ENCODE measurements at places on chromosomes 2 and 18.

GRCh38 chr2:109383505-109384307 lies 230.1 kb downstream of the SEPTIN10 start:
- no peak for DNase-seq

GRCh38 chr2:217360781-217361482 lies 501.1 kb upstream of the TNP1 start:
- DNase-seq, result no peak

DNA sequence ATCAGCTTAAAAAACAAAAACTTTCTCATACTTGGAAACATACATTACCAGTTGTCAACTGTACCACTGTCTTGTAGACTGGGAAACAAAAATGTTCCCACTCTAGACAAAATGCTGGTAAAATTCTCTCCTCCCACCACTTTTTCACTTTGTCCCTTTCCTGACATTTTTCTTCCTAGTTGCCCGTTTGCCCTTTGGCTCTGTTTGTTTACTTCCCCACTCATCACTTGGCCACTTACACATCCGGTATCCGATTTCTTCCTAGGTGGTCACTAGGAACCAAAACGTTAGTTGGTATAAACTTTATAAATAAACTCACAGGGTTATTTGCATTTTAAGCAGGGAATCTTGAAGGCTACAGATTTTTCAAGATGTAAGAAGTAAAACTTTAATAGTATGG lies 84.9 kb downstream of the METTL4 start:
- DNase-seq, result no peak

DNA sequence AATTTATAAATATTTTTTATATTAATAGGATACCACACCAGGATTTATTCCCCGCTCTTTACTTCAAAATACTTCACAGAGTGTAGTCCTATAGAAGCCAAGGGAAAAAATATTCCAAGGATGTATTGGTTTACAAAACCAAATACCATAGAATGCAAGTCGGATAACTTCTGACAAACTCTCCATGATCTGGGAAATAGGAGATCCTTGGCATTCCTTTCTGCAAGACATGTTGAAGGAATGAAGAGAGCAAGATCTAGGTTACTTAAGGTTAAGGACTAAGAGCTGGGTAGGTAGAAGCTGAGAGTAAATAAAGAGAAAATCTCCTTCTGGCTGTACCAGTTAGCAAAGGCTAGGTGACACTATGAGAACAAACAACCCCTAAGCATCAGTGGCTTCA lies 141.2 kb downstream of the LRATD1 start:
- no peak for DNase-seq

- DNase-seq, result no peak
Observed at GRCh38 chr2:233841183-233841582, 13.2 kb downstream of the HJURP start.

DNA sequence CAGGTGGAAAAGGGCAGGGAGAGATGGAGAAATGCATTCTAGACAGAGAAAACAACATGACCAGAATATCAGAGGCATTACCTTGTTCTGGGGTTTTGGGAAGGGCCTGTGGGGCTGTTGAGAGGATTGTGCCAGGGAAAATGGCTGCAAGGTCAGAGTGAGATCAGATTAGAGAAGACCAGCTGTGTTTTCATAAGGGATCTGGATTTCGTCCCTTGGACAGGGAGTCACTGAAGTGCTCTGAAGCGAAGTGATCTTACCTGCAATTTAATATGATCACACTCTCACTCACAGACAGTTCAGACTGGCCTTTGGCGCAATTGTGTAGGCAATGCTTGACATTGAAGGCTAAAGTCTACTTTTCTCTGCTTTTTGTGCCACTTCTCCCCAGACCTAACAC lies 20.3 kb upstream of the REG3G start:
- DNase-seq, result no peak

GRCh38 chr2:219631904-219632759 lies 4.7 kb downstream of the SLC4A3 start:
- DNase-seq, result no peak

DNA sequence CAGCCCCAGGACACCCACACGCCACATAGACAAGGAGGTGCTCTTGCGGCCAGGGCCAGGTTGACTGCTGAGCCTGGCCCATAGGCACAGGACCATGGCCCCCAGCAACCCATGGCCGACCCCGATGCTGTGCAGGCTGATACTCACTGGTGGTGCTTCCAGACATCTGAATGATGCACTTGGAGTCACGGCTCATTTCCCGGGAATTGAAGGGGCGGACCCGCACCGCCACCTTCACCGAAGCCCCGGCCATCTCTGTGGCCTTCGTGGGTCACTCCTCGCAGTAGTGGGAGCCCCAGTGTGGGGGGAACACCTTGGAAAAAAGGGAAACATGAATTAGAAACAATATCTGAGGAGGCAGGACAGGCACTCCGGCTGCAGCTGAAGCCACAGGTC lies 22.5 kb downstream of the KIF1A start:
- DNase-seq, result no peak

DNA sequence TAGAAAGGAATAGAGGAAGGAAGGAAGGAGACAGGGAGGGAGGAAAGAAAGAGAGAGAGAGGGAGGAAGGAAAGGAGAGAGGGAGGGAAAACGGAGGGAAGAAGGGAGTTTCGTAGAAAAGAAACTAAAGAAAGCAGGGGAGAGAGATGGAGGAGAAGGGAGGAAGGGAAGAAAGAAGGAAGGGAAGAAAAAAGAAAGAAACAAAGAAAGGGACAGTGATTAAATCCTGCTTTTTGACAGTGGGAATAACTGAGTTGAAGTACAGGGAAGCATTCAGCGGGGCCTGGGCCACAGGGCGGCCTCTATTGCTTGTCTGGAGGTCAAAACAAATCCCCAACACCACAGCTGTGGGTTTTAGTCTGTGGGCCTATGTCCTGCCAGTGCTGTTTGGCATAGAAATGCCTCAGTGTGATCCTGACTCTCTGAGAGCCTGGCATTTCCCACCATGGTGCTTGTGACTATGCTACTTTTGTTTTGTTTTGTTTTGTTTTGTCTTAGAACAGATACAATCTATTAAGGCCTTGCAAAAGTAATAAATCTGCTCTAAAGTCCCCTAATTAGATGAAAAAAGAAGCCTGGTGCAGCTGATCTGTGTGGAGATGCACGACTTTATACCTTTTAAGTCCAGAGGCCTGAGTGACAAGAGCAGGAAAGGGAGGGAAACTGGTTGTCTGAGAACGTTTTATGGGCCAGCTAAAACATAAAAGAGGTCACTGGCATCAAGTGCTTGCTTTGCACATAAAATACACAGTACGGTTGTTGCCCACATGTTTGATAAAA lies 40.0 kb downstream of the IL1RL2 start:
- DNase-seq, result no peak

GRCh38 chr2:6866275-6866671 lies 566 bp upstream of the CMPK2 start:
- DNase-seq, result peak; percentile 50

GRCh38 chr2:160632084-160632975 lies 138.7 kb upstream of the RBMS1 start:
- DNase-seq, result no peak

DNA sequence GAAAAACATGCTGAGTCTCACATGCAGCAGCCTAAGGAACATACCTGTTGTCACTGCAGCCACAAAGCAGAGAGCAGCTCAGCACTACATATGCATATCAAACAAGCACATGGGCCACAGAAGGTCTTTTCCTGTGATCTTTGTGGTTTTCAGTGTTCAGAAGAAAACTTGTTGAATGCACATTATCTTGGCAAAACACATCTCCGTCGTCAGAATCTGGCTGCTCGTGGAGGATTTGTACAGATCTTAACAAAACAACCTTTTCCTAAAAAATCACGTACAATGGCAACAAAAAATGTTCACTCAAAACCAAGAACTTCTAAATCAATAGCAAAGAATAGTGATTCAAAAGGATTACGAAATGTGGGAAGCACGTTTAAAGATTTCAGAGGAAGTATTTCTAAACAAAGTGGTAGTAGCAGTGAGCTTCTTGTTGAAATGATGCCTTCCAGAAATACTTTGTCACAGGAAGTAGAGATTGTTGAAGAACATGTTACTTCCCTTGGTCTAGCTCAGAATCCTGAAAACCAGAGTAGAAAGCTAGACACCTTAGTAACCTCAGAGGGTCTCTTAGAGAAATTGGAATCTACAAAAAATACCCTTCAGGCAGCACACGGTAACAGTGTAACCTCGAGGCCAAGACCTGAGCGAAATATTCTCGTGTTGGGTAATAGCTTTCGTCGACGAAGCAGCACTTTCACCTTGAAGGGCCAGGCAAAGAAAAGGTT lies 34.1 kb downstream of the ZNF407 start:
- peak; percentile 23 for DNase-seq

DNA sequence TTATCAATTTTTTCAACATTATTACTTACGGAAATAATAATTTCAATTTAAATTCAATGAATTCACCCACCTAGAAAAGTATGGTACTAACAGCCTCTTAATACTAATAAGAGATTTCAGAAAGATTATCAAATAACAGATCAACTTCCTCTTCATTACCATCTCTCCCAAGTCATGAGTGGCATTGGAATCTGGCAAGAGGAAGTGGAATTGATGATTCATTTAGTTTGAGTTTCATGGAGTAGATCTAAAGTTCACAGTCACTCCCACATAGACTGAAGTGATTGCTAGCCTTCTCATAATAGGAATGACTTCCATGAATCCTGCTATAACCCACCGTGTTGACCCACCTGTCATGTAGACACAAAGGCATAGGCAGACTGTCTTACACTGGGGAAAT lies 77.7 kb upstream of the WDR75 start:
- no peak for DNase-seq

DNA sequence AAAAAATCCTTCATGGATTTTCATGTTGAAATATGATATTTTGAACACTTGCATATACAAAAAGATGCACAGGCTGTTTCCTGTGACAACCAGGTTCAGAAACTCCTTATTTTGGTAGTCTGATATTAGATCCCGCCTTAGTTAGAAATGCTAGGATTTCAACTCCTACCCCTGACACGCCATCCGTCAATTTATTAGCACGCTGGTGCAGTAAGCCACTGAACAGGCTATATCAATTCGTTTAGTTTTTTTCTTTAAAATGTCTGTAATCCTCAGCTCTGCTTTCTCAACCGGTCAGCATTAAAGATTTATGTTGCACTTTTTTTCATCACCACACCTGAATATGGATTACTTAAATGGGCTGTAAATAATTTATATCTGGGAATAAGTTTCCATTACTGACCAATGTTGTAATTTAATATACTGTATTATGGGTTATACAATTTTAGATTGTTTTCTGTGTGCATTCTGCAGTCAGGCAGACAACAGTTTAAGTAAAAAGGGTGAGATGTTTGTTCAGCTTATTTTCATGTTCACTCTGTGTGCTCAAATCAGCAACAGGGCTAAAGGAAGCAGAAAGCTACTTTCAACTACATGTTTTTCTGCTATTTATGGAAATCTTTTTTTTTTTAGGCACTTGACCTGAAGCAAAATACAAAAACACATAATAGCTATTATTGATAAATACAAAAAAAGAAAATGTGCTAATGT lies 227.7 kb downstream of the ARHGAP15 start:
- no peak for DNase-seq

DNA sequence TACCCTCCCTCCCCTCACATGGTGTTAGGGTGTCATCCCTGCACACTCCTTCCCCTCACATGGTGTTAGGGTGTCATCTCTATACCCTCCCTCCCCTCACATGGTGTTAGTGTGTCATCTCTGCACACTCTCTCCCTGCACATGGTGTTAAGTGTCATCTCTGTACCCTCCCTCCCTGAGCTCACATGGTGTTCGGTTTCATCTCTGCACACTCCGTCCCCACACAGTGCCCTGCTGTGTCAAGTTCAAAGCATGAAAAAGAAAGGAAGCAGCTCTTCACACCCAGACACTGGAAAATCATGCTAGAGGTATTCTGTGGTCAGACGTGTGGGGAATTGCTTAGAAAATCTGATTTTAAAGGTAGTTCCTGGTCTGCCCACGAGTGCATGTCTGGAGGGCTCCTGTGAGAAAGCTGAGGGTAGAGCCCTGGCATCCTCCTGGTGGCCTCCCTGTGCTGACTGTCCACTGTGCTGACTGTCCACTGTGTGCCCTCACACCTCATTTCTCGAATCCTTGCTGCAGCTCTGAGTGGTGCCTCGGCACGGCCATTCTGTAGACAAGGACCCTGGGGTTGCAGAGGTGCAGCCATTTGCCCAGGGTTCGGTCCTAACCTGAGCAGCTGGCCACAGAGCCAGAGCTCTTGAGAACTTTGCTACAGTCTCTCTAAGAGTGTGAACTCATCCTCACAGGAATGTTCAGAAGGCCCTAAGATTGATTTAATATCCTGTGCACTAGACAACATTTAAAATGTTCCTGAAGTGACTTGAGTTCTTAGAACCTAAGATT lies 69.1 kb upstream of the NFATC1 start:
- peak; percentile 10 for DNase-seq

- no peak for DNase-seq
Observed at GRCh38 chr2:158131919-158132566, 30.4 kb downstream of the UPP2 start.

GRCh38 chr2:817336-818015 lies 133.2 kb upstream of the SNTG2 start:
- DNase-seq, result no peak

GRCh38 chr2:168530982-168531622 lies 75.0 kb downstream of the CERS6 start:
- no peak for DNase-seq

DNA sequence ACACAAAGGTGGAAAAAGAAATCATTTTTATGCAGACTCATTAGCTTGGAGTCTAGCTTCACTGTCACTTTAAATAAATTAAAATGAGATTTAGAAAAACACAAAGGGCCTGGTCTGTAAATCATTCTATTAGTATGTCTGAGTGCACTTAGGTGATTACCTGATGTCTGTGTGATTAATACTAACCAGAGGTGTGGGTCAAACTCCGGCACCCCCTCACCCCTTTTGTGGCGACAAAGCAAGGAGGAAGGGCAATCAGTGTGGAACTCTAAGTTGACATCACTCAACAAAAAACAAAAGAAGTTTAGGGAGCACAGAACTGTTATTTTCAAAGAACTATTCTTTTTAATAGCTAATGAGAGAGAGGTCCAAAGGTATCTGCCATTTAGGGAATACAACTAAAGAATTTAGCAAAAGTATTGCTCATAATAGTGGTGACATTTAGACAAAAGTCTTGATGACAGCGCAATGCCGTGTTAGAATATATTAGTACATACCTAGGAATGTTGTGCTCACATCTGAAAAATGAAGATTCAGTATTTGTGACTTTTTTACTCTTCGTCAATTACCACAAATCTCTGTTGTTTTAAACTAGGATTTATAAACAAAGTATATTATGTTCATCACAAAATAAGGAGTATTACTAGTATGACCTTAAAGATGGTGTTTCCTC lies 66.3 kb downstream of the ZEB2 start:
- no peak for DNase-seq

- DNase-seq, result no peak
Observed at GRCh38 chr2:144376926-144377325, 143.0 kb downstream of the ZEB2 start.

- no peak for DNase-seq
Observed at GRCh38 chr2:134685967-134686366, 32.8 kb downstream of the TMEM163 start.

GRCh38 chr2:182368996-182369395 lies 57.8 kb downstream of the PDE1A start:
- no peak for DNase-seq

- DNase-seq, result peak; percentile 90
Observed at GRCh38 chr18:63161761-63162195, 157.8 kb downstream of the BCL2 start.
